Brain microvascular endothelial cell (primary cell): ENCODE measurements at places on chromosomes 5 and 9.
A peak's percentile ranks its signal among the peaks of the same experiment; 100 is the strongest.

DNA sequence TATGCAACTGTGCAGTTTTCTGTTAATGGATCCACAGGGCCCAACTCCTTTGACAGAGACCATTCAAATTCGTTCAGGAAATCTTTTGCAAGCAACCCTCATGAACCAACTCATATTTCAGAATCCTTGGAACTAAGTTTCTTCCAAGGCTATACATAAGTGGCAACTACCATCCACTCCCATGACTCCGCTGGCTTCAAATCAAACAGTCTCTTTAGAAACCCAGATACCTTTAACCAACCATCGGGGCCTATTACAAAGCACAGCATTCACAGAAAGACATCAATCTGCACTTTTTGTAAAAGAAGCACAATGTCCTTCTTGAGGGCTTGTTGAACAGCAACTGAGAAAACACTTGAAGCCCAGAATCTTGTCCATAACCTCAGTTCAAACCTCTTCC, 526.9 kb downstream of the DTWD2 start:
- no peak for DNase-seq

GRCh38 chr5:92237896-92238295, 854.8 kb upstream of the ARRDC3 start:
- DNase-seq = no peak

GRCh38 chr9:114392749-114393112, 4.9 kb upstream of the AKNA start:
- DNase-seq = no peak

- DNase-seq = no peak
Observed at GRCh38 chr9:131310833-131311554, 21.5 kb downstream of the PLPP7 start.

- DNase-seq = no peak
Observed at GRCh38 chr9:79665931-79666330, 94.2 kb downstream of the TLE4 start.

GRCh38 chr5:80591352-80591751, 21.3 kb upstream of the ANKRD34B start:
- no peak for DNase-seq

- no peak for DNase-seq
Observed at GRCh38 chr5:160651692-160652645, 200.0 kb downstream of the ATP10B start.

GRCh38 chr5:59598547-59598874, 295.0 kb downstream of the PDE4D start:
- no peak for DNase-seq

GRCh38 chr9:126331964-126332748, 5.5 kb downstream of the MVB12B start:
- no peak for DNase-seq

DNA sequence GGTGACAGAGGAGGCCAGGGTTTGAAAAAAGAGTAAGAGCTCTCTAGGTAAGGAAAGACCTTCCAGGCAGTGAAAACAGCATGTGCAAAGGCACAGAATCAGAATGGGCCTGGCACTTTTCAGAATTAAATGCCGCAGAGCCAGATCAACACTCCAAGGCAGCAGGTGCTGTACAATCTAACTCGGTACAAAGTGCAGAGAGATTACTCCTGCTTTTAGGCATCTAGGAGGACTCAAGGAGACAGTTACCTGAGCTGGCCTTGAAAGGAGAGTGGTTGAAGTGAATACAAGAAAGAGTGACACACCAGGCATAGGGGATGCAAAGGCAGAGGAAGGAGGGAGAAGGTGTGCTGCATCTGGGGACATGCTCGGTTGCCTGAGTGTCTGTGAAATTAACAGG, 21.5 kb downstream of the HRH2 start:
- no peak for DNase-seq

DNA sequence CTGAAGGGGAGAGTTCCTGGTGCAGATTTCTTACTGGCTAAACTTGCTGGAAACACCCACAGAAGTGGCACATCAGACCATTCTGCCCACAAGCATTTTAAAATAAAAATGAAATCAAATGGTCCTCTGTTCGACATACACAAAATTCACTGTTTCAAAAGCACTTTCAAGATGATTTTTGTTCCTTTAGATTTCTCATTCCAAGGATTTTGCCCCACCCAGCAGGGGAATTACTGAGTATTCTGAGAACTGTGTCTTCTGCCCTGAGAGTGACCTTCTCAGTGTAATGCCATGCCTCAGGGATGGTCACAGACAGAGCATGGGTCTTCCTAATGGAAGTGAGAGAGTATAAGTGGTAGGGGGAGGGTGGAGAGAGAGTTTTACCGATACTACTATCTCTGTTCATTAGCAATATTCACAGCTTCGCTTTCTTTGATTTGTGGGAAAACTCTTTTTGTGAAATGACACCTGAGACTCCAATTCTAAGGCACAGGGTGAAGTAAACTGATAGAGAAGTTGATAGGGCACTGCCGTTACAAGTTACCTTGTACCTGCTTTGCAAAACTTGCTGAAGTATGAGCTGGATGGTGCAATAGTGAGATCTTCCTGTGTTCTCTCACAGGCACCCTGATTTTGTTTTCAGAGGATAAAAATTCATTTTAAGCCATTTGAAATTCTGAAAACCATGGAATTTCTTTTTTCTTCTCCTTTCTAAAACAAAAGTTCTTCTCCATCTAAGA, 95.8 kb upstream of the CD180 start:
- no peak for DNase-seq

- DNase-seq = no peak
Observed at GRCh38 chr5:68381909-68382308, 166.4 kb downstream of the PIK3R1 start.

GRCh38 chr5:181219262-181220177, 3.6 kb upstream of the TRIM41 start:
- DNase-seq = no peak

- DNase-seq = no peak
Observed at GRCh38 chr5:35626108-35626507, 8.4 kb downstream of the SPEF2 start.

DNA sequence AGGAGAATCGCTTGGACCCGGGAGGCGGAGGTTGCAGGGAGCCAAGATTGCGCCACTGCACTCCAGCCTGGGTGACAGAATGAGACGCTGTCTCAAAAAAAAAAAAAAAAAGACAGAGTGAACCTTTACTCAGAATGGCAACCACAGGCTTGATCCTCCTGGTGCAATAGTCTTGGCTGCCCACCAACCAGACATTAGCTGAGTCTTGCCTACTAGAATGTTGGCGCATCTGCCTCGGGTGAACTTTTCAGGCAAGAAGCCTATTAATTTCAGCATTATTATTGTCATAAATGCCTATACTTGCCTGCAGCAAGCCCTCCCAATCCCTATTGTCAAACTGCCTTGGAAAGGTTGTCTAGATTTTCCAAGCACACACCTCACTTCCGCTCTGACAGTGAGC, 4.2 kb downstream of the SERINC5 start:
- no peak for DNase-seq

- DNase-seq = no peak
Observed at GRCh38 chr9:32442433-32442832, 58.0 kb downstream of the ACO1 start.

GRCh38 chr9:76216161-76216649, 178.0 kb downstream of the RFK start:
- peak; percentile 85 for DNase-seq

GRCh38 chr9:75168270-75169178, 80.2 kb downstream of the OSTF1 start:
- DNase-seq = peak; percentile 31
